ENCODE measurements at places on chromosomes 6 and 20.
A peak's percentile ranks its signal among the peaks of the same experiment; 100 is the strongest.

DNA sequence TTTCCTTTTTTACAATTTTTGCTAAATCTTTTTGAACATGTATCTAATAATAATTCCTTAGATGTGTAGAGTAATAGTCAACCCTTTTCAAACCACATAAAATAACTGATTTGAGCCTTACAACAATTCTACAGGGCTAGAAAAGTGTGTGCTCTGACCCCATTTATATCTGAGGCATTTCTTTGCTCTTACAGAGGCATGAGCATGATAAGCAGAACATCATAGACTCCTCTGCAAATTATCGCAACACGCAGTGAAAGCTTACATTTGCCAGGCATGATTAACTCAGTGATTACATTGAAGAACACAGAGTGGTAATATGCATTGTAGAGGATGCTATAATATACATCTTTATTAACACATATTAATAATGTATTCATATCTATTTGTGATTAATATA lies 120.4 kb downstream of the SIM1 start:
- DNase-seq = no peak

GRCh38 chr6:168101590-168102314 lies 22.7 kb upstream of the FRMD1 start:
- no peak for DNase-seq

GRCh38 chr6:164130151-164130550 lies 715.6 kb downstream of the QKI start:
- DNase-seq = peak; percentile 35

- peak; percentile 24 for DNase-seq
Measured at GRCh38 chr20:58293453-58293852, 16.1 kb upstream of the RAB22A start.

DNA sequence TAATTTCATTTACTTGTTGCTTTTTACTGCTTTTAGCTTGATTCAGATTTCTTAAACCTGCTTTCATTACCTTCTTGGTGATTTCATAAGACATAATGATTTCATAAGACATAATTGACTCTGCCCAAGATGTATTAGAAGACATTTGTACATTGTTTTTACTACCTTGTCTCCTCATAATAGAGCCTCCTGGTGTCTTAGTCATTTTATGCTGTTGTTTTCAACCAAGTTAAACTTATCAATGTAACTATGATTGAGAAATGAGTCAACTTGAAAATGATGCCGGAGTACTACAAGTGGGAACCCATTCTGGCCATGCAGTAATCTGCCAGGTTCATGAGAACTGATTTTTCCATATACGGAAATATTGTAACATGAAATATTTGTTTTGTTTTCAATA lies 573.6 kb downstream of the MMUT start:
- no peak for DNase-seq

GRCh38 chr6:41718828-41719227 lies 16.6 kb downstream of the TFEB start:
- no peak for DNase-seq

- no peak for DNase-seq
Measured at GRCh38 chr6:14660806-14661579, 543.4 kb downstream of the CD83 start.

DNA sequence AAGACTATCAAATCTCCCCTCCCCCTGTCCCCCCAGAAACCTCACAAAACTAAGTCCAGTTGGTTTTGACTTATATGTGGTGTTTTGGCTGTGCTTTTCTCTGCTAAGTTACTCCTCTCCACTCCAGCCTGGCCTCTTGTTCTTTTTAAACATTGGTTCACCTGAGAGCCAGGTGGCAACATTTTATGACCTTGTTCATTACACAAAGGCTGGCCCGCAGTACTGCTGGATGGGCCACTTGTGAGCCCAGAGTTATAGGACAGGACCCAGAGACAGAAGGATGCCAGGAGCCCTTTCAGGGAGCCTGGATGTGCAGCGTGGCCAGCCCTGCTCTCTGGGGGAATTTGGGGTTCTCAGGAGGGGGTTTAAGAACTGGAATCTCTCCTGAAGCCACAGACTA lies 90.0 kb downstream of the RAMACL start:
- no peak for DNase-seq

GRCh38 chr6:136889271-136890193 lies 32.6 kb upstream of the SLC35D3 start:
- no peak for DNase-seq

All from NCI-H1436 (cell line).